ENCODE measurements at places on chromosomes 4 and X. TPM values are rescaled to one million over a fixed set of nuclear protein-coding genes. Genes with fewer than 3 reads are reported as not detected.

DNA sequence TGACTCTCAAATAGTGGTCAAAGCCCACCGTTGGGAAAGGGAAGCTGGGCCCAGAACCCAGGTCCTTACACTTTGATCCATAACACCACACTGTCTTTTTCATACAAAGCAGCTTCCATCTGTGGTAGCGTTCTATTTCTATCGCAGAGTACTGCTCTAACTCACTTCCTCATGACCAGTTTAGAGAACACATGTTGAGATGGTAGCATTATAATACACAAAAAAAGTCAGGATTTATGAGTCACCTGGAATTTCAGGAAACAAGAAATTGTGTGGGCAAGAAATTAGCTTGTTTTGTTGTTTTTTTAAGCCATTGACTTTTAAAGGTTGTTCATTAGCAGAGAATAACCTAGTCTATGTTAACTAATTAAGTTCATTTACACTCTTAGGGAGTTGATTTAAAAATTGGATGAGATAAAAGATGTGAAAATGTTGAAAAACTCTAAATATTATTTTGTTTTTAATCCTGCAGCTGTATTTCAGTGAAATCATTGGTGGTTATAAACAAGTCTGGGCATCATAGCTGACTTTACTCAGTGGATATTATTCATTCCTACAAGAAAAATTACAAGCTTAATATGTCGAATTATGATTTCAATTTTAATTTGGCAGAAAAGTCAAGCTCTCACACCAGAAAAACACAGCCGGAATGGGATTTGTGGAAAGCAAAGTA is 1011.1 kb upstream of the HS3ST1 start:
- no peaks in the 10 kb centered on the region for H3K36me3 ChIP-seq
- H3K27ac ChIP-seq, result no peak overlapping the region
- no peaks in the 10 kb centered on the region for H3K4me1 ChIP-seq
- no peak for DNase-seq
- H3K27me3 ChIP-seq, result no peaks in the 10 kb centered on the region

The FANCB gene
- total RNA-seq, result 5.6 TPM

DNA sequence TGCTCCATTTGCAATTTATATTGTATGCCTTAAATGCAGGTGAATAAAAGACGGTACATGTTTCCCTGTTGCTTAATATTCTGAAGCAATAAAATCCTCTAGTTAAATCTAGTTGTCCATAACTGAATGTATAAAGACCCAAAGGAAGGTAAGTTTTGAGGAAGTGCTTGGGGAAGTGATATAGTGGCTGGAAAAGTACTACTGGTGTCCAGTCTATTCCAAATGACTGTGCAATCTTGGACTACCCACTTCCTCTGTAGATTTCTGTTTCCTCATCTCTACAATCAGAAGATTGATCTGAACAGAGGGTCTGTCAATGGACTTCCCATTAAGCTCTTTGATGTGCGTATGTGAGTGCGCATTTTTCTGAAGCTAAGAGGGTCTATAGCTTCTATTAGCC is 17.0 kb downstream of the SNCA start:
- H3K27ac ChIP-seq, result no peak overlapping the region
- H3K27me3 ChIP-seq, result no peaks in the 10 kb centered on the region
- H3K4me3 ChIP-seq, result no peak overlapping the region
- H3K4me1 ChIP-seq, result no peaks in the 10 kb centered on the region

DNA sequence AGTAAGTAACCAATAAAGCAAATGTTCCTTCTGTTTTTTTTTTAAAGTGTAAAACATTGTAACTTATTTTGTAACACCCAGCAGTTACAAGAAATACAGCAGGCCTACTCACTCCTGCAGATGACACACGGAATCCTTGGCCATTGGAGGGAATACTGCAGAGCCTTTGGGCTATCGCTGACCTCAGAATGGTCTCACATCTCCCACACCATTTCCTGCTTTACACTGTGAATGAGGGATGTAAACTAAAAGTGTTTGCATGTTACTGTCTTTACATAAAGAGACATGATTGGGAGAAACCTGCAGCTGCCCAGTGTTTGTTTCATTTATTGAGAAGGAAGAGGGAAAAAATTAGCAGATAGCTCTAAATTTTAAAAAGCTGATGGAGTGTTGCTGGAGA is 64.1 kb downstream of the USP46 start:
- no peak for DNase-seq
- H3K27me3 ChIP-seq, result no peaks in the 10 kb centered on the region
- H3K36me3 ChIP-seq, result no peaks in the 10 kb centered on the region
- no peak overlapping the region for H3K27ac ChIP-seq
- H3K4me3 ChIP-seq, result no peak overlapping the region

The FHDC1 gene
- 0.28 TPM for total RNA-seq

DNA sequence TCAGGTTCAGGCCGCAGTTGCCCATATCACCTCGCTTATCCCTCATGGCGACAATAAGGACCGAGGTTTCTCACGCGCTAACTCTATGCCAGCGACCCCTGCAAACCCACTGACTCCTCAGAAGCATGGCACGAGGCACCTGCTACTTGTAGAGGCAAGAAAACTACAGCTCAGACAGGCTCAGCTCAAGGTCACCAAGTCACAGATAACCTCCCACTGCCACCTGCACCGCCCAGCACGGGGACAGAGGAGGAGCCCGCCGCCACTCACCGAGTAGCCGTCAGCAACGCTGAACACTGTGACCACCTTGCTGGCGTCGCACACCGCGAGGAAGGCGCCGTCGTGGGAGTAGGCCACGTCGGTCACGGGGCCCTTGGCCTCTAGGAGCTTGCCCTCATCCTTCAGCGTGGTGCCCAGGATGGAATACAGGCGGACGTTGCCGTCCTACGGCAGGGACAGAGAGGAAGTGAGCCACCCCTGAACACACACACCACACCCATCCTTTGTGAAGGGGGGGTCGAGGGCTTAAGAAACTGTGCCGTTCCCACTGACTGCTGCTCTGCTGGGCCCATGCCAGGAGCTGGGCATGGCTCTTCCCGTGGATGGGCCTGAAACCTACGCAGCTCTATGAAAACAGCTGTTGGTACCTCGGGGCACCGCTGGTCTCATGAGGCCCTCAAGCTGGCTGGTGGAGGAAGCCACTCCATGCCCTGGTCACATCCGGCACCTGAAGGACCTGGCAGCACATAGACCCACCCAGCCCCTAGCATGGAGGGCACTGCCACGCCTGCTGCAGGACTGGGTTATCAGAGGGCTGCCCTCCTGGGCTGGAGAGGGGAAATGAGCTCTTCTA is 38.9 kb downstream of the WDR1 start:
- H3K27me3 ChIP-seq, result no peaks in the 10 kb centered on the region
- H3K36me3 ChIP-seq, result peaks cover 96% of the 10 kb centered on the region
- H3K4me1 ChIP-seq, result no peaks in the 10 kb centered on the region
- no peak overlapping the region for H3K4me3 ChIP-seq

DNA sequence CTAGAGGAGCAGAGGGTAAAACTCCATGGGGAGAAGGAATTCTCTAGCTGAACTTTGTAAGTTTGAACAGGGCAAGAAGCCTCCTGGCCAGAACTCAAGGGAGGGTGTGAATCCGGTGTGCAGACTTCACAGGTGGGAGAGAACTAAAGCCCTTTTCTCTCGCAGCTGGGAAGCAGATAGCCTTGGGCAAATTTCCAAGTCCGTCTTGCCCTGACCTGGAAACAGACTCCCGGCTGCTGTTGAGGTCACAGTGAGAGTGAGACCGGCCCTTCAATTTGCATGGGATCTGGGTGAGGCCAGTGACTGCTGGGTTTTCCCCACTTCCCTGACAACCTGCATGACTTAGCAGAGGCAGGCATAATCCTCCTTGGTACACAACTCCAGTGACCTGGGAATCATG is 94.5 kb upstream of the ZNF827 start:
- no peak overlapping the region for H3K27ac ChIP-seq
- no peaks in the 10 kb centered on the region for H3K27me3 ChIP-seq
- no peak for DNase-seq
- H3K36me3 ChIP-seq, result no peaks in the 10 kb centered on the region

The CCDC149 gene
- total RNA-seq, result 0.25 TPM

DNA sequence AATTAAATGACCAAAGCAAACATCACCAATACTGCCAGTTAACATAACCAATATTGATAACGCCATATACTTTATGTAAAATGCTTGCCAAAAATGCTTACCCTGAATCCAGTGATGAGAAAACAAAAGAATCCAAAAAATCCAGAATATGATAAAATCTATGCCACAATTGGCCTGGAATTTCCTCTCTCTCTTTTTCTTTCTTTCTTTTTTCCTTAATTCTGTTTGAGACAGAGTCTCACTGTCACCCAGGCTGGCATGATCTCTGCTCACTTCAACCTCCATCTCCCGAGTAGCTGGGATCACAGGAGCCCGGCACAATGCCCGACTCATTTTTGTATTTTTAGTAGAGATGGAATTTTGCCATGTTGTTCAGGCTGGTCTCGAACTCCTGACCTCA is 9.8 kb upstream of the SLC7A11 start:
- H3K27me3 ChIP-seq, result no peaks in the 10 kb centered on the region
- DNase-seq, result no peak
- no peaks in the 10 kb centered on the region for H3K4me1 ChIP-seq
- no peak overlapping the region for H3K4me3 ChIP-seq
- H3K36me3 ChIP-seq, result no peaks in the 10 kb centered on the region

GRCh38 chrX:2708021-2708420 is 16.9 kb downstream of the CD99 start:
- no peak overlapping the region for H3K4me3 ChIP-seq
- DNase-seq, result no peak
- no peaks in the 10 kb centered on the region for H3K36me3 ChIP-seq
- peak overlapping the region; percentile 26 for H3K27ac ChIP-seq

Data from T-cell (primary cell).